ENCODE measurements at places on chromosomes 2 and 18.

- peak; percentile 81 for DNase-seq
These were observed at the start of gene ATP5F1A for GRCh38 chr18:46097801-46098615. ATP5F1A (minus strand) TSS chr18:46098296; CDS start chr18:46098231, 65 bp downstream.

DNA sequence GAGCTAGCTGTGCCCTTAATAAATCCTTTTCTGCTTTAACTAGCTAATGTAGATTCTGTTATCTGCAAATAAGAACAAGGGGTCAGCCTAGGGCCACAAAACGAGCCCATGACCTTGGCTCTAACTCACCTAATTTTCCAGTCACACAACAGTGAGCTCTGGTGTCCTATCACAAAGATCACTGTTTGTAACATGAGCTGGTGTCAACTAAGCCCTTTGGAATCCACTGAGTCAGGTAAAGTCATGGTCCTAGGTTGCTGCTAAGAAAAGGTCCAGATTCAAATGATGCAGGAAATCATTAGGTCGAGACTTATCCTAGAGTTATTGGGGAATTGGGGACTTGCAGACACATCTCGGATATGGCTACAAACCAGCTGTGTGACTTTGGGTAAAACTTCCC lies 49.9 kb downstream of the ST8SIA5 start:
- DNase-seq = no peak

- no peak for DNase-seq
These were observed 97.0 kb downstream of the FOXI3 start for GRCh38 chr2:88355486-88355885.

GRCh38 chr2:231709636-231709980 lies 1.3 kb downstream of the PTMA start:
- DNase-seq = peak; percentile 41

GRCh38 chr2:65316072-65316471 lies 88.4 kb downstream of the ACTR2 start:
- no peak for DNase-seq

GRCh38 chr2:167510071-167510759 lies 621.9 kb downstream of the XIRP2 start:
- no peak for DNase-seq

- no peak for DNase-seq
These were observed 99.8 kb downstream of the KLHL29 start for GRCh38 chr2:23484767-23485166.

DNA sequence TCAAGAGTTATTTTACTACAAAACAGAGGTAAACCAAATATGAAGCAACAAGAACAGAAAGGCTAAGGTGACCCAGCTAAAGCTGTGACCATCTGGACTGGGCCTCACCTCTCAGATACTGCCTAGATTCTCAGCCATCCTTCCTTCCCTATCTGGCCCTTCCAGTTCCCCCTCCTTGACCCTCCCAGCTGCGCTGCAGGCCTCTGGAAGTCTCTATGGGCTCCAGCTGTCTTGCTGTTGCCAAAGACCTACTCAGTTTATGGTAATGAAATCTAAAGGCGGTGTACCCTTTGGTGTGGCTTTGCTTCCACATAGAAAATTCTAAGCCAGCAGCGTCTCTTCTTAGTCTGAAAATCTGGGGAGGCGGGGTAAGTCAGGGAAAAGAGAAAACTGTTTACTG lies 55.7 kb downstream of the ARHGEF33 start:
- DNase-seq = no peak

- DNase-seq = no peak
These were observed 105.6 kb downstream of the LIPG start for GRCh38 chr18:49667462-49667861.

GRCh38 chr18:14939141-14939540 lies 191.2 kb downstream of the ANKRD30B start:
- no peak for DNase-seq

DNA sequence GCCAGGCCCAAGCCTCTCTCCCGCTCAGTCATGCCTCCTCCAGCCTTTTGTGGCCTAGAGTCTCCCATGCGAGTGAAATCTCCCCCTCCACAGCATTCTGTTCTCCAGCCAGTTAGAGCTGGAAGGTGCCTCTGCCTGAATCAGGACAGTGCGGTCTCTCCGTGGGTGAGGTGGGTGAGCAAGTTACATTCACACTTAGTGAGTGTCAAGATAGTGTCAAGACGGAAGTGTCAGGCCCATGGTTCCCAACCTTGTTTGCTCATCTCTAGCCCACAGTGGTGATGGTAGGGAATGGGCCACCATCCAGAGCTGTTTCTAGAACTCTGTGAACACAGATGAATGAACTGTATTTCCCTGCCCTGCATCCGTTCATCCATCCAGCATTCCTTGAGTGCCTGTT lies 59.5 kb downstream of the LPIN1 start:
- no peak for DNase-seq

GRCh38 chr2:54456612-54457322 lies 640 bp downstream of the SPTBN1 start:
- DNase-seq = no peak

DNA sequence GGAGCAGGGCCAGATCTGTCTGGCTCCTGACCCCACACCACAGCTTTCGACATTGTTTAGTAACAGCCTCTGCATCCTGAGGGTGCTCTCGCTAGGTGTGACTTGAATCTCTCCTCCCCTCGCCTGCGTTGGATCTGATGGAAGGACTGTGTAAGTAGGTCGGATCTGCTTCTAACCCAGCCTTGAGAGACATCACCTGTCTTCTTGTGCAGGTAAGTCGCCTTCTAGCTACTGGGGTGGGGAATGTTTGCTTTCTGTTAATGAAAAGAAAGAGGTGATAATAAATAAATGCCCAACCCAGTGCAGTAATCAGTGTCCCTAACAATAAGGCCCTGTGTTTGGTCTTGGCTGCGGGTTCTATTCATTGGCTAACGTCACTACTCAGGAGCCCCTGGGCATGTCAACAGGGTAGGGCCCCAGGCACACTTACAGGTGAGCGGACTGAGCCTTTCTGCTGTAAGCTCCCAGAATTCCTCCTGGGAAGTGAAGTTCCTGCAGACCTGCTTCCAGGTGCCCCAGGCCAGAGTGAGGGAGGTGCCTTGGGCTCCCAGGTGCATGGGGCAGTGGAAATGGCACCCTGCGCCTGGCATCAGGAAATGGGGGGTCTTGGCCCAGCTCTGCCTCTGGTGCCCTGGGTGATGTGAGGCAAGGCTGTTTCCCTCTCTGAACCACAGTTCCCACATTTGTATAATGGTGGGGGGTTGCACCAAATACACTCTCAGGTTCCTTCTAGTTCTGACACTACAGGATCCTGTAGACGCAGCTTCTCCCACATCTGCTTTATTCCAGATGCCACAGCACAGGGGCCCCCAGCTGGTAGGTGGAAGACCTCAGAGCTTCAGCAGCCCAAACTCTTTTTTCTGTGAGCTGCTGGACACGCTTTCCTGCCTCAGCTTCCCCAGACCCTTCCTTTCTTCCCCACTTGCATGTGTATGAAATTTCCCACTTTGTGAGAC lies 11.2 kb upstream of the FOSL2 start:
- no peak for DNase-seq

- DNase-seq = no peak
These were observed 14.0 kb downstream of the STRADB start for GRCh38 chr2:201465524-201465971.

- no peak for DNase-seq
These were observed 12.1 kb downstream of the CFLAR start for GRCh38 chr2:201128033-201128432.

GRCh38 chr2:196101325-196101991 lies 32.8 kb upstream of the DNAH7 start:
- DNase-seq = no peak

GRCh38 chr18:75044296-75044695 lies 164.6 kb downstream of the PTGR3 start:
- DNase-seq = no peak

GRCh38 chr2:12059616-12060441 lies 313.4 kb downstream of the LPIN1 start:
- no peak for DNase-seq

- DNase-seq = peak; percentile 91
These were observed 431 bp upstream of the SEC11C start for GRCh38 chr18:59139291-59139614.

GRCh38 chr2:86283411-86284030 lies 53.9 kb downstream of the REEP1 start:
- DNase-seq = no peak

- DNase-seq = no peak
These were observed 122.1 kb upstream of the HS6ST1 start for GRCh38 chr2:128440666-128441340.

DNA sequence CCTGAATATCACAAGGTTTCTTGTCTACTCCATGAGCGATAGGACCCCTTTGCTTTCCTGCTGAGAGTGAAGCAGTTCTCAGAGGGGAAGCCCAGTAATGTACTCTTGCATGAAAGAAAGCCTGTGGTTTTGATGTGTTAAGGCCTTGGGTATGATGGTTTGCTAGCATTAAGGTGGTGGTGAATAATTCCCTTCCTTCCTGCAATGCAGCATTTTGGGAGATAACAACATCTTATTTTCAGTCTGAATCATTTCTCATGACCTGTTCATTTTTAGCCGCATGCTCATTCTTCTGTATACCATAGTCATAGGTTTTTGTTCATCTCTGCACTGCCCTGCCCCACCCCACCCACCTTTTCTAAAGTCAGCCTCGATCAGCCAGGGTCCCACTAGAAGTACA lies 66.2 kb downstream of the HNMT start:
- no peak for DNase-seq

GRCh38 chr18:70256184-70256583 lies 32.7 kb upstream of the SOCS6 start:
- DNase-seq = no peak

- DNase-seq = no peak
These were observed 70.4 kb downstream of the CWC22 start for GRCh38 chr2:179936654-179937053.

- no peak for DNase-seq
These were observed 233.7 kb downstream of the MYCN start for GRCh38 chr2:16173893-16174692.

DNA sequence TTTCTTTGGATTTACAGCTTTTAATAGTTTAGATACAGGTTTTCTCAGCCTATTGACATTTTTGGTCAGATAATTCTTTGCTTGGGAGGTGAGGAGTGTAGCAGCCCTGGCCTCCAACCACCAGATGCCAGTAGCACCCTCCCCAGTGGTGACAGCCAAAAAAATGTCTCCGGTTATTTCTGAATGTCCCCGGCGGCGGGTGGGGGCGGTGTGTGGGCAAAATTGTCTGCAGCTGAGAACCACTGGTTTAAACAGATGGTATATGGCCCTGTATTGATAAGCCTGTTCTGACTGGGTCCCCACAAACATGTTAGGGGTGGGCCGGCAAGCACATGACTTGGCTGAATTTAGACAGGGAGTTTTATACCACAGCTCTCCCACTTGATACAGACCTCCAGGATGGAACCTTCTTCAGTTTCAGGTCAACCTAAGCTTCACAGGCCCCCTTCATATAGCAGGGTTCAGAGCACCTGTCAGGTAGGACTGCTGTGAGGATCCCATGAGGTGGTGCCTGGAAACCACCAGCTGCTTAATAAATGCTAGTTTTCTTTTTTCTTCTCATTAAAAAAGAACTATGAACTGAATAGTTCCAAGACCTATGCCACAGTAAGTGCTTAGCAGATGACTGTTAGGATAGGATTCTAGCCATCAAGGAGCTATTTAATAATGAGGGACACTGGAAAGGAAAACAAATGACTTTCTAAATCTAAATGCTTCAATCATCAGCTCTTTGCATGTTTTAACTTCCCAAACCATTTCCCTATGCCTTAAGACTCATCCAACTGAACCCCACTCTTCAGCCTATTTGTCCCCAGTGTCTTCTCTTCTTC lies 18.1 kb downstream of the LPIN2 start:
- DNase-seq = peak; percentile 69

DNA sequence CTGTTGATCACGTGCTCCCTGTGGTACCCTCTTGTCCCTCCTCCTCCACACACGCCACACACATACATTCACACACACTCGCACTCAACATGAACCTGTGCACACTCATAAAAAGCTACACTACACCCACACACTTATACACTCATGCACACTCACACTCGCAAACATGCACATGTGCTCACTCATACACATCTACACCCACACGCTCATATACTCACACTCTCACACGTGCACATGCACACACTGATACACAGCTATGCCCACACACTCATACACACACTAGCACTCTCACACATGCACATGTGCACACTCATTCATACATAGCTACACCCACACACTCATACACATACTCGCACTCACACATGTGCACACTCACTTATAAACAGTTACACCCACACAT lies 113.6 kb downstream of the LRATD1 start:
- DNase-seq = no peak

GRCh38 chr2:13616059-13616458 lies 899.3 kb downstream of the TRIB2 start:
- DNase-seq = no peak

GRCh38 chr18:65363011-65363410 lies 387.8 kb upstream of the CDH7 start:
- no peak for DNase-seq
